ENCODE measurements at places on chromosomes 7 and 10. TPM values are rescaled to one million over a fixed set of nuclear protein-coding genes. Genes with fewer than 3 reads are reported as not detected.

GRCh38 chr10:68636335-68636734 lies 76.2 kb downstream of the TET1 start:
- no peak overlapping the region for H3K27ac ChIP-seq
- H3K4me3 ChIP-seq: no peak overlapping the region
- no peak for DNase-seq
- H3K36me3 ChIP-seq: peaks cover 28% of the 10 kb centered on the region
- no peaks in the 10 kb centered on the region for H3K27me3 ChIP-seq
- H3K4me1 ChIP-seq: peaks cover 5% of the 10 kb centered on the region

DNA sequence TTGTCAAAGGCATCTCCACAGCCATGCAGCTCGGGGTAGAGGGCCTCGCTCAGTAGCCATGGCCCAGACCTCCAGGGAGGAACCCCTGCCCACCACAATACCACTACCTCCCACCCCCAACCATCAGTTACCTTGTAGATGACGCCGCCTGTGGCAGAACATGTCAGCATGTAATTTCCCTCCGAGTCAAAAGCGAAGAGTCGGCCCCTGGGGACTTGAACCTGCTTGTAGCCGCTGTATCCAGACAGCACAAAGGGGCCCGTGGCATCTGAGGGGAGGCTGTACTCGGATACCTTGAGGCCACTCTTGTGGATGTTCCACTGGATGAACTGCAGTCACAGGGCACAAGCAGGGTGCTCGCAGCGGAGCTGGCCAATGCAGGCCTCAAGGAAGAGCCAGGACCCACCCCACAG lies 16.3 kb upstream of the CYREN start:
- no peak overlapping the region for H3K4me3 ChIP-seq
- no peaks in the 10 kb centered on the region for H3K4me1 ChIP-seq
- peaks cover 26% of the 10 kb centered on the region for H3K36me3 ChIP-seq
- no peak for DNase-seq
- H3K27ac ChIP-seq: no peak overlapping the region
- H3K27me3 ChIP-seq: no peaks in the 10 kb centered on the region

DNA sequence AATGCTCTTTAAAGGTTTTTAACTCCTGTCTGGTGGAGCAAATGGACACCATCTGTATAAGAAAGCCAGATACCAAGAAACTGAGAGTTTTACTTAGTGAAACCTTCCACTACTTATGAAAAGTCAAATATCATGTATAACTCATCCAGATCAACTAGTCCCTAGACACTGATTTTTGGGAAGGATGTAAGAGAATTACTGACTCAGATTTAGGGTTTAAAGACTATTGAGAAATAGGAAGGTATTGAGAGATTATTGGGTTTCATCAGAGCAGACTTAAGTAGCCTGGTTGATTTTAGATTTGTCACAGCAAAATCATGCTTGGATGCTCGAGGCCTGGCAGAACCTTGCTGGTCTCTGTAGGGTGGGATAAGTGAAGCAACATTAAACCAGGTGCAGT lies 3.1 kb downstream of the CSTF2T start:
- peak overlapping the region; percentile 22 for H3K4me3 ChIP-seq
- peaks cover 27% of the 10 kb centered on the region for H3K36me3 ChIP-seq
- H3K27ac ChIP-seq: no peak overlapping the region

GRCh38 chr10:36362257-36362656 lies 720.2 kb upstream of the FZD8 start:
- H3K4me3 ChIP-seq: no peak overlapping the region
- no peaks in the 10 kb centered on the region for H3K27me3 ChIP-seq
- H3K27ac ChIP-seq: no peak overlapping the region
- no peaks in the 10 kb centered on the region for H3K4me1 ChIP-seq
- DNase-seq: peak; percentile 46

GRCh38 chr7:44990109-44991023 lies 9.6 kb upstream of the CCM2 start:
- H3K27me3 ChIP-seq: no peaks in the 10 kb centered on the region
- no peaks in the 10 kb centered on the region for H3K4me1 ChIP-seq
- no peak overlapping the region for H3K4me3 ChIP-seq
- no peak for DNase-seq

DNA sequence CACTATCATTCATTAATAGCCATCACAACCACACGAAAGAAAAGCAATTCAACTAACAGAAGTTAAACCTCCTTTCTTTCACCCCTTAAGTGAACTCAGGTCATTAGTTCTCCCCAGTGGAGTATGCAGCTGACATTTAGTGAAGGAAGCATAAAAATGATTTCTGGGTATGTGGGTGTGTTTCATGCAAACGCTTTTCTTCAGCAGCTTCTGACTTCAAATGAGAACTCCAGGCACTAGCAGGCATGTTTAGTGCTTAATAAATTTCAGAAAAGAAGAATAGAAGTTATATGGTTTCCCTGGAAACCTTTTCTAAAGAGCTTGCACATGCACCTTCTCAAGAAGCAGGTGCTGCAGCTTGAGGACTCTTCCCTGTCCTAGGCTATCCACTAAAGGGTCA lies 62.5 kb downstream of the PIK3CG start:
- no peak for DNase-seq
- no peak overlapping the region for H3K27ac ChIP-seq
- H3K27me3 ChIP-seq: no peaks in the 10 kb centered on the region
- H3K4me3 ChIP-seq: no peak overlapping the region
- no peaks in the 10 kb centered on the region for H3K36me3 ChIP-seq
- no peaks in the 10 kb centered on the region for H3K4me1 ChIP-seq

DNA sequence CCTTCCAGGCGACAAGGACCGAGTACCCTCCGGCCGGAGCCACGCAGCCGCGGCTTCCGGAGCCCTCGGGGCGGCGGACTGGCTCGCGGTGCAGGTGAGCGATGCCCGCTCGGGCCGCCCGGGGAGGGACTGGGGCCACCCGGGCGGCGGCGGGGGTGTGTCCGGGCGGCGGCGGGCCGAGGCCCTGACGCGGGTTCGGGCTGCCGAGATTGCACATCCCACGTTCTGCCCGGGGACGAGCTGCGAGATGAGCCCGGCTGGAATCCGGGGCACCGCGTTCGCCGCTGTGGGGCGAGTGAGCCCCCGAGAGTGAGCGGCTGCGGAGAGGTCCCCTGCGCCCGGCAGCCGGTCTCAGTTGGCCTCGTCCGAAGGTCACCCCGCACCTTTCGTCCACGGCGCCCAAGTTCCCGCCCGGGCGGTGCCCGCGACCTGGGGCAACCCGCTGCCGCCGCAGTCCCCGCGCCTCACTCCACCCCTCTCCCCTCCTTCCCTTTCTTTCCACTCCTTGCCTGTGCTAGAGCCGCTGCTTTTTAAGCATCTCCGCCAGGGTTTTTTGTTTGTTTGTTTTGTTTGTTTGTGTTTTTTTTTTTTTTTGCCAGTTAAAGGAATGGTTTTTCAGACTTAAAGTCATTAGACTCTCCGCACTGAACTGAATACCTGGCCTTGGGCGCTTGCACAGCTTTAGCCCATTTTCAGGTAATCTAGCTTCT lies 515 bp downstream of the RALA start:
- peaks cover 6% of the 10 kb centered on the region for H3K4me1 ChIP-seq
- peak overlapping the region; percentile 92 for H3K4me3 ChIP-seq
- no peaks in the 10 kb centered on the region for H3K36me3 ChIP-seq
- H3K27me3 ChIP-seq: no peaks in the 10 kb centered on the region

DNA sequence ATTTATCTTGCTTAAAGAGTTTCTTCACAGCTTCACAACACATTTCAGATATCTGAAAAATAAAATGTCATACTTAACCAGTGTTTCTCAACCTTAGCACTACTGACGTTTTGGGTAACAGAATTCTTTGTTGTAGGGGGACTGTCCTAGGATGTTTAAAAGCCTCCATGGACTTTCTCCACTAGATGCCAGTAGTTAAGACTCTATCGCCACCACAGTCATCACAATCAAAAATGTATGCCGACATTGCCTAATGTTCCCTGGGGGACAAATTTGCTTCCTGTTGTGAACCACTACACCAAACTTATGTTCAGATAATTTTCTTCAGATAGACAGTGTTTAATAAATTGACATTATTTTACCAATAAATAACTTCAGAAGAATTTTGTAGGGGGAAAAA lies 13.4 kb downstream of the NOC3L start:
- H3K27ac ChIP-seq: no peak overlapping the region
- H3K4me3 ChIP-seq: no peak overlapping the region
- H3K27me3 ChIP-seq: no peaks in the 10 kb centered on the region
- no peaks in the 10 kb centered on the region for H3K4me1 ChIP-seq
- no peak for DNase-seq
- peaks cover 87% of the 10 kb centered on the region for H3K36me3 ChIP-seq

GRCh38 chr7:28054531-28055160 lies 125.9 kb downstream of the JAZF1 start:
- H3K27me3 ChIP-seq: no peaks in the 10 kb centered on the region
- no peaks in the 10 kb centered on the region for H3K36me3 ChIP-seq
- peaks cover 6% of the 10 kb centered on the region for H3K4me1 ChIP-seq
- H3K27ac ChIP-seq: no peak overlapping the region
- no peak overlapping the region for H3K4me3 ChIP-seq

- peak overlapping the region; percentile 32 for H3K4me3 ChIP-seq
- no peaks in the 10 kb centered on the region for H3K27me3 ChIP-seq
- DNase-seq: no peak
- peaks cover 4% of the 10 kb centered on the region for H3K4me1 ChIP-seq
- peaks cover 59% of the 10 kb centered on the region for H3K36me3 ChIP-seq
Measured at GRCh38 chr10:18665815-18666558, 6.8 kb downstream of the ARL5B start.

GRCh38 chr7:83394776-83395175 lies 232.1 kb upstream of the PCLO start:
- no peak overlapping the region for H3K27ac ChIP-seq
- peaks cover 71% of the 10 kb centered on the region for H3K36me3 ChIP-seq
- no peak overlapping the region for H3K4me3 ChIP-seq
- no peak for DNase-seq

DNA sequence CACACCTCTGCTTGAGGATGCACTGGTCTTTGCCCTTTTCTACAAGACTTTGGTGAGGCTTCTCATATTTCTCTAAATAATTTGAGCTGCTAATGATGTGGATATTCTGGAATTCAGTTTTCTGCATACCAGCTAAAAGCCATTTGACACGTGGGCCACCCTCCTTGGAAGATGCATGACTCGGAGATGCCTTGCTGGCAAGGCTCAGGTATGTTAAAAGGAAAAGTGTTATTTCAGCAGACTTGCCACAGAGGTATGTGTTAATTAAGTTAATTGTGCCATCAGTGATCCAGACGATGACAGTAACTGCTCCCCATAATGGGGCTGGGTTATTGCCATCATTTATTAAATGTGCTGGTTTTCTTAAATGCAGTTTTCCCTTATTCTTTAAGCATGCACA lies 8.8 kb upstream of the GFRA1 start:
- peaks cover 15% of the 10 kb centered on the region for H3K27me3 ChIP-seq
- no peaks in the 10 kb centered on the region for H3K4me1 ChIP-seq

- H3K4me1 ChIP-seq: peaks cover 11% of the 10 kb centered on the region
- DNase-seq: no peak
- peaks cover 9% of the 10 kb centered on the region for H3K36me3 ChIP-seq
- no peak overlapping the region for H3K27ac ChIP-seq
- no peaks in the 10 kb centered on the region for H3K27me3 ChIP-seq
Measured at GRCh38 chr7:127819975-127820731, 168.2 kb downstream of the SND1 start.

DNA sequence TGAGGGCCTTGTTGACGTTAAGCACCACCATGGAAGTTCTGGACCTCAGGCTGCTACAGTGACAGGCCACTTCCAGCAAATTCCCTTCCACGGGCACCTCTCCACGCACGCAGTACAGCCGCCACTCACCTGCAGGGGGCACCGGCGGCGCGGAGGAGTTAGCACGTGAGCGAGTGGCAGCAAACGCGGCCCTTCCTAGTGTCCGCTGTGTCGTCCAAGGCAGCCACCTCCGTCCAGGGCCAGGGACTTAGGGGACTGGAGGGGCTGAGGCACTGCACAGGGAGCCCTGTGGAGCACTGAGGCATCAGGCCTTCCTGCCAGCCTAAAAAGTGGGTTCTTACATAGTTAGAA lies 164.4 kb downstream of the SVIL start:
- H3K27ac ChIP-seq: no peak overlapping the region
- no peak overlapping the region for H3K4me3 ChIP-seq
- H3K36me3 ChIP-seq: peaks cover 51% of the 10 kb centered on the region
- DNase-seq: peak; percentile 91
- no peaks in the 10 kb centered on the region for H3K27me3 ChIP-seq
- H3K4me1 ChIP-seq: peaks cover 2% of the 10 kb centered on the region

DNA sequence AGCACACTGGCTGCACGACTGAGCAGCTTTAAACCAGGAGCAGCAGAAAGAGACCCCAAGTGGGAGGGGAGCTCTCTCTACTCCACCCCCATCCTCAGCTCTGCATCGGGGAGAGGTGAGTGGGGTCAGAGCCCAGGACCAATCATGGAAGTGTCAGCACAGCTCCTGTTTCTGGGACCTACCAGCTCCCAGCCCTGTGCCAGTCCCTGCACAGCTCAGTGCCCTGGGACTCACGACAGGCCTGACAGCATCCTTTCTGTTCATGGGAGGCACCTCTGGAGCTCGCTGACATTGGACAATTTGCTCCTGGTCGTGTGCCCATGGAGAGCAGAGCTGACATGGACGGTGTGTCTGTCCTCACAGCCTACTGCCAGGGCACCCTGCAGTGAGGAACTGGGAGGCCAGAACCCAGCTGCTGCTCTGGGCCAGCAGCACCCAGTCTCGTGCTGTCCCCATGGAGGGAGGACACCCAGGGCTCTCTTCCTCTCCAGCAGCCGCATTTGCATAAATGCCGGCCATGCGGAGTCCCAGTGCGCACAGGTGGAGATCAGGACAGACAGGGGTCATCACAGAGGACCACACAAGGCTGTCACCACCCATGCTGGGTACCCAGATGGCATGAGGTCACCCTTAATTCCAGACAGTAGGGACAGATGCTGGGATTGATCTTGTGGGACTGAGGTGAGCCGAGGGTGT lies 45.9 kb upstream of the MSMB start:
- H3K27ac ChIP-seq: no peak overlapping the region
- no peak overlapping the region for H3K4me3 ChIP-seq
- DNase-seq: no peak
- H3K27me3 ChIP-seq: no peaks in the 10 kb centered on the region

DNA sequence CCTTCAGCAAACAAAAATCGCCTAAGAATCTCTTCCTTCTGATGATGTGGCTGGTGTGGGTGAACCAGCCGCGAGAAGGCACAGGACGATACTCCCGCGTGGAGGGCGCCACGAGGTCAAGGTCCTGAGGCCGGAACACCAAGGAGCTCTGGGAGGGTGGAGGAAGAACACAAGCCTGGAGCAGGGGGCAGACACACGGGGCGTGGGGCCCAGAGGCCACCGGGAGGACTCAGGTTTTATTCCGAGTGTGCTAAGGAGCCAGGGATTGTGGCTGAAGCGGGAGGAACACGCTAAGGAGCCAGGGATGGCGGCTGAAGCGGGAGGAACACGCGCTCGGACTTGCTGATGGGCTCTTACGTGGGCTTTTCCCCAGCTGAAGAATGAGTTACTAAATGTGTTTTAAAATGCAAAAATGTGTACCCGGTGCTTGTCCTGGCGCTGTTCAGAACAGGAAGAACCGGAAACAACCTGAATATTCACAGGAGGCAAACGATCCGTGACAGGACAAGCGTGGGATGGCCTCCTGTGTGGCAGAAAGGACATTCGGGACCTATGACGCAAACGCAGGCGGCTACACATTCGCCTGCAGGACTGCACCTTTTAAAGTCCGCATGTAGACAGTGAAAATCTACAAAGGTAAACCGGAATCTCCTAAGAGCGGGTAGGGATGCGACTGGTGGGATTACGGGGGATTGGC lies 64.0 kb downstream of the MAD1L1 start:
- H3K27me3 ChIP-seq: no peaks in the 10 kb centered on the region
- H3K36me3 ChIP-seq: peaks cover 25% of the 10 kb centered on the region
- H3K4me3 ChIP-seq: no peak overlapping the region
- H3K27ac ChIP-seq: no peak overlapping the region
- H3K4me1 ChIP-seq: peaks cover 2% of the 10 kb centered on the region
- no peak for DNase-seq

Gene PLCE1
- 22.8 TPM for total RNA-seq

Gene EGFR
- total RNA-seq: 4.2 TPM

Gene RINT1
- total RNA-seq: 26.0 TPM

Gene IDI2
- total RNA-seq: not detected

Gene MSMB
- total RNA-seq: 1.7 TPM

Gene SPDYE2B
- total RNA-seq: not detected

Gene SPDYE5
- total RNA-seq: not detected

Gene UTF1
- not detected for total RNA-seq

Gene NKX1-2
- total RNA-seq: 2.4 TPM
